T-helper 2 cell (primary cell): ENCODE measurements at places on chromosomes 7 and 10.
A peak's percentile ranks its signal among the peaks of the same experiment; 100 is the strongest.

- DNase-seq: no peak
Observed at GRCh38 chr7:132160611-132161532, 415.4 kb downstream of the PLXNA4 start.

DNA sequence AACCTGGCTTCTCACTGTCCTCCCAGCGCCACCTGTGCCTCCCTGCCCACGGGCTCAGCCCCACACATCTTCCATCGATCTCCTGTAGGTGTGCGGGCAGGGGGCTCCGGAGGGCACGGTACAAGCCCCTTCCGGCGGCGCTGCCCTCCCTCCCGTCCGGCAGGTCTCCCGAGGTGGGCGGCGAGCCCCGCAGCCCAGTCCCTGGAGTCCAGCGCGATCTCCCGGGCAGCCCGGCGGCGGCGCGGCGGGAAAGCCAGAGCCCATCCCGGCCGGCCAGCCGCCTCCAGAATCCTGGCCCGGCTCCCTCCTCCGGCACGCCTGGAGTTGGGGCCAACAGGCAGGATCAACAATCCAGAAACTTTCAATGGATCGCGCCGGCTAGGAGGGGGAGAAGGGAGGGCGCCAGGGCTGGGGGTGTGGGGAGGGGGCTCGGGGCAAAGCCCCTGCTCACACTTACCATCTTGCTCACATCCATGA lies 100.1 kb downstream of the HIP1 start:
- DNase-seq: no peak

DNA sequence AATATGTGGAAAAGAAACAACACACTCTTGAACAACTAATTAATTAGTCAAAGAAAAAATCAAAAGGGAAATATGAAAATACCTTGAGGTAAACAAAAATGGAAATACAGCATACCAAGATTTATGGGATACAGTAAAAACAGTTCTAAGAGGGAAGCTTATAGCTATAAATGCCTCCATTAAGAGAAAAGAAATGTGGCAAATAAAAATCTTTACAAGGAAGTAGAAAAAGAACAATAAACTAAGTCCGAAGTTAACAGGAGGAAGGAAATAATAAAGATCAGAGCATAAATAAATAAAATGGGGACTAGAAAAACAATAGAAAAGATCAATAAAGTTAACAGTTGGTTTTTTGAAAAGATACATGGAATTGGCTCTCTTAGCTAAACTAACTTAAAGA lies 267.8 kb upstream of the NRP1 start:
- DNase-seq: no peak

GRCh38 chr7:105185290-105186010 lies 171.4 kb downstream of the KMT2E start:
- DNase-seq: no peak

DNA sequence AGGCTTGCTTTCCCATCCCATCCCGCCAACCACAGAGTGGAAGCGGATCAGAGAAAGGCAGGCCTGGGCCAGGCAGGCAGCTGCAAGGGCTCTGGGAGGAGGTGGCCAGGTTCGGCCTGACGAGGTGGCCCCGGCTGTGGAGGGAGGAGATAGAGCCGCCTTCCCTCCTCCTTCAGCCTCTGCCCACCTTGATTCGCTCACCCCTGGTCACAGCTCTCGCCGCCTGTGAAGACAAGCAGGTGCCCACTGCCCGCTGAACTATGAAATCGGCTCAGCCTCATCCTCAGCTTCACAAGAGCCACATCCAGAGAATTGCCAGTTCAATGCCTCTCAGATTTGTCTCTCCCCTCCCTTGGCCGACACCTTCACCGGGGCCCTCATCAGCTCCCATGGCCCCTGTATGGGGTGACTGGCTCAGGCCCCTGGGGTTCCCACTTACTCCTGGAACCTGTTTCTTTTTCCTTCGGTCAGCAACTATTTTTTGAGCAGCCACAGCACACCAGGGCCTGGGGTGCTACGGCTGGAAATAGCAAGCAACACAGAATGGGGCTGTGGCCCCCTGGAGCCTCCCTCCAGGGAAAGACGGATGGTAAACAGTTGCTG lies 80.0 kb upstream of the CHST15 start:
- DNase-seq: no peak

DNA sequence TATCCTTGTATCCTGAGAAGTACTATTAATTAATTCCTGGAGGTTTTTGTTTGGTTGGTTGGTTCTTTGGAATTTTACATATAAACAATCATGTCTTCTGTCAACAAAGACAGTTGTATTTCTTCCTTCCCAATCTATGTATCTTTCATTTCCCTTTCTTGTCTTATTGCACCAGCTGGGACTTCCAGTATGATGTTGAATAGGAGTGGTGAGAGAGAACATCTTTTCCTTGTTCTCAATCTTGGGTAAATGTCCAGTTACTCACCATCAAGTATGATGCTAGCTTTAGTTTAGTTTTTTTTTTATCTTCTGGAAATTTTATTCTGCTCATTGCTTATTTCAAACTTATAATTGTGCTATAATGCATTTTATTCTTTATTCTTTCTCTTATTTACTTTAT lies 7.4 kb upstream of the PAX4 start:
- no peak for DNase-seq

GRCh38 chr7:87128861-87129267 lies 23.4 kb upstream of the DMTF1 start:
- DNase-seq: no peak

- DNase-seq: peak; percentile 16
Observed at GRCh38 chr10:62166331-62167131, 102.1 kb downstream of the RTKN2 start.

DNA sequence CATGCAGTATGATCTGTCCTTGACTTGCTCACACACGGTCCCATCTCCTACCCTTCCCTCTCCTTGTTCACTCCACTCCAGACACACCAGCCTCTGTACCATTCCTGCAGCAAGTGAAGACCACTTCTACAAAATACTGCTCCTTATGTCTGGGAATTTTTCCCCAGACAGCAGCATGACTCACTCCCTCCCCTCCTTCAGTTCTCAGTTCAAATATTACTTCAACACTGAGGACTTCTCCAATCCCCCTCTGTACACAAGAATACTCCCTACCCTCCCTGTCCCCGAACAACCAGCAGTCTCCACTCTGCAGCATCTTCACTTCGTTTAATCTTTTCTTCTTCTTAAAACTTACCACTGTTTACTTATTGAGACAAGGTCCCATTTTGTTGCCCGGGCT lies 474.0 kb downstream of the GPAM start:
- no peak for DNase-seq

GRCh38 chr10:47055386-47056246 lies 144.4 kb downstream of the PTPN20 start:
- DNase-seq: no peak

DNA sequence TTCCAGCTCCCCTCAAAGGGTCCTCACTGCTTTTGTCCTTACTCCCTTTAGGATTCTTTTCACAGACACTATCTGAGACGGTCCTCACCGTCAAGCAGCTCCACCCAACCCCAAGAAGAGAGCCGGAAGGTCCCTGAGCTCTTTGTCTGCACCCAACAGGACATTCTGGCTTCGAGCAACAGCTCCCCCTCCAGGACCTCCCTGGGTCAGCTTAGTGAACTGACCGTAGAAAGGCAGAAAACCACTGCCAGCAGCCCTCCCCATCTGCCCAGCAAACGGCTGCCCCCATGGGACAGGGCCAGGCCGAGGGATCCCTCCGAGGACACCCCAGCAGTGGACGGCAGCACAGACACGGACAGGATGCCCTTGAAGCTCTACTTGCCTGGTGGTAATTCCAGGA lies 19.9 kb downstream of the MINDY4 start:
- no peak for DNase-seq

DNA sequence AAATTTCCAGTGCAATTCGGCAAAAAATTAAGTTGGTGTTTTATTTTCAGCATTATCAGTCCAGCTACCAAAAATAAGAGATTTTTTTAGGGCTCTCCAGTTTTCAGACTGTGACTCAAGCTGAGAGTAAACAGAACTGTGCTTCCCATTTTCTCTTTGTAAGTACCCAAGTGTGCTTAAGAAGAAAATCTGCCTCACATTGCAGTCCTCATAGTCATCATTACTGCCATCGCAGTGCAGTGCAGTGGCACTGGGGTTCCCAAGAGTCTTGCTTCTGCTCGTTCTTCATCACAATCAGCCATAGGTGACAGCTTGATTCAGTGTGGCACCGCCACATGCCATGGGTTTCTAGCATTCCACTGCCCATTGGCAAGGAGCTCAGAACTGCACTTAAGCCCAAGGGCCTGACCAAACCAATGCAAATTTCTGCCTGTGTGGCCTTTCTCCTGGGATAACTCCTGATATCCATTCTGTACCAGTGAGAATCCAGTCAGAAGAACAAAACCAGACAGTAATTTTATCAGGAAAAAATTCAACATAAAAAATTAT lies 25.6 kb upstream of the ERCC6 start:
- DNase-seq: no peak

DNA sequence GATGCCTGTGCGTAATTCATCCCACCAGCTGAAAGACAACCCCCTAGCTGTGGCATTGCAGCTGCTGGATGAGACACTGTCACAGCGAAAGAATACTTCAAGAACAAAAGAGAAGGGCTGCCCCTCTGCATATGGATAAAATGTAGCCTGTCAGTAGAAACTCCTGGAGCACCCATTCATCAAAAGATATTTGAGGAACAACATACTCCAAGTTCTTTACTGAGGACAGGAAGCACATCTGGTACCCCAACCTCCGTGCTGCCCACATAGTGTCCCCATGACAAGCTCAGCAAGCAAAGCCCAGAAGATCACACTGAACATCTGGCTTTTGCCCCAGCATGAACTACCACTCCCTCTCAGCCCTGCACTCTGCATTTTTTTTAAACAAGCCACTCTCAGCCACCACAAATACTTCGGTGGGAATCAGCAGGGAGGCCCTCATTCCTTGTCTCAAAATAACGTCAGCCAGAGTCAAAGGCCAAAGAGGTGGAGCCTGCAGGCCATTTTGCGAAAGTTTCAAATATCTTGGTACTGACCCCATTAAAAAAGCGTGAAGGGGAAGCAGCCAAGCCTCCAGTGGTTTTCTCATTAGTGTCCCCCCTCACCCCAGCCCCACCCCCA lies 1.7 kb downstream of the CREB3L2 start:
- DNase-seq: no peak

GRCh38 chr10:46540412-46541016 lies 15.9 kb downstream of the GPRIN2 start:
- no peak for DNase-seq

DNA sequence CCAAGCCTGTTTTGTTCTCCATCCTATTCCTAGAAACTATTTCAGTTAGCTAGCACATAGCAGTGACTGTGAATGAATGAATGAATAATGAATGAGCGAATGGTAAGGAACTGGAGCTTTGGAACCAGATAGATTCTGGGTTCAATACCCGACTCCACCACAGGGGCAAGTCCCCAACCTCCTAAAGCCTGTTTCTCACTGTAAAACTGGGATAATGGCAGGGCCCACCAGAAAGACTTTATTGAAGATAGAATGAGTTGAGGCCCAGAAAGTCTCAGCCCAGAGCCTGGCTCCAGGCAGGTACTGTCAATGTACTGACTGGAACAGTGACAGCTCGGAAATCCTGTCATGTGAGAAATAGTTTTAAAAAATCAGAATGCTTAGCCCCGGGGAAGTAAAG lies 1.1 kb upstream of the CDH23 start:
- DNase-seq: no peak

GRCh38 chr10:92131275-92131820 lies 159.5 kb downstream of the CPEB3 start:
- no peak for DNase-seq

GRCh38 chr7:123440101-123440548 lies 94.3 kb downstream of the IQUB start:
- DNase-seq: no peak

DNA sequence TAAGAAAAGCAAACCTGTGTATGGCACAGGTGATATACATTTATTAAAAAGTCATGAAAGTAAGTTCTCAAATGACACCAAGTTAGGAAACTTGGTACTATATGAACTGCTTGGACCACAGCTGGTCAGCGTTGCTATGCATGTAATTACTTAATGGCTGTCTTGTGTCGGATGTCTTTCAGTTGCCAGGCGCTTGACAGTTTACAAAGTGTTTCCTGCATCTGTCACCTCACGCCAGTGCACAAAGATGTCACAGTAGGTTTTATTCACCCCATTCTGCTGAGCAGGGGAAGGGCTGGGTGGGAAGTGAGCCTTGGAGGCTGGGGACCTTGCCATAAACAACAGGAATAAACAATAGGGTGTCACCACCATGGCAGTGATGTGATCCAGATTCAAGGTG lies 35.8 kb downstream of the ADAM12 start:
- DNase-seq: no peak

DNA sequence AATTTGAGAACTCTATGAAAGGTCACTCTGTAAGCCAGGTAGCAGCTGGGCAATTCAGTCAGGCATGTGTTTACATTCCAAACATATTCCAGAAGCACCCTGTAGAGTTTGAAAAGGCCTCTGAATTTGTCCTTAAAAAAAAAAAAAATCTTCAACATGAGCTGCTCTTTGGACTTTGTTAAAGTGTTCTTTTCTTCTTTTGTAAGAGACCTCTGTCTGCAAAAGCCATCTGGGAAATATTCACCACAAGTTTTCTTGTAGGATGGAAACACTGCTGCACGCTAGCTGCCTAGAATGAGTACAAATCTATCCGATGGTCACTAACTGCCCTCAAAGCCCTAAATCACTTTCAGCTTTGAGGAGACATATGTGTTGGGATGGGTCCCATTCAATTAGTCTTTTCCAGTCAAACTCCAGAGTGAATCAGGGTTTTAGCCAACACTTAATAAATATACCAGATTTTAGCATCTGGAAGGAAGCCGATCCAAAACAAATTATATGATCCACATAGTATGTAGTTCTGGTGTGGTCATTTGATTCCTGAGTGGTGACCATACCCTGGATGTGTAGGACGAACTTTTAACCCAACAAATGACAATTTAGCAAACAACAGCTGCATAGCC lies 85.9 kb downstream of the CD36 start:
- no peak for DNase-seq

GRCh38 chr10:78948621-78949030 lies 120.1 kb upstream of the ZMIZ1 start:
- no peak for DNase-seq

- no peak for DNase-seq
Observed at GRCh38 chr7:117132321-117133120, 179.2 kb downstream of the ST7 start.

DNA sequence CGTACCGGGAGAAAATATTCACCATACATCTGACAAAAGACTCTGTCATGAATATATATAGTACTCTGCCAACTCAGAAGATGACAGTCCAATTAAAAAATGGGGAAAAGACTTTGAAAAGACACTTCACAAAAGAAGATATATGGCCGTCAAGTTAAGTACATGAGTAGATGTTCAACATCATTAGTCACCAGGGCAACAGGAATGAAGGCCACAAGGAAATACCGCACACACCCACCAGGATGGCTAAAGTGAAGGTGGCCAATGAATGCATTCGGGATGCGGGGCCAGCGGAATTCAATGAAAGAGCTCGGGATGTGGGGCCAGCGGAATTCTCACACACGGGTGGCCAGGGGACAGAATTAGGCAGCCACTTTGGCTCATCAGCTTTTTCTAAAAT lies 42.2 kb downstream of the MAD1L1 start:
- DNase-seq: no peak

- DNase-seq: no peak
Observed at GRCh38 chr7:66507764-66508296, 120.9 kb upstream of the KCTD7 start.

- DNase-seq: no peak
Observed at GRCh38 chr7:106462365-106462859, 177.6 kb upstream of the NAMPT start.

GRCh38 chr10:44647473-44647872 lies 262.6 kb upstream of the CXCL12 start:
- no peak for DNase-seq

- peak; percentile 96 for DNase-seq
Observed at GRCh38 chr10:6269953-6270867, 67.5 kb downstream of the PFKFB3 start.

GRCh38 chr7:112881-113280 lies 79.5 kb upstream of the FAM20C start:
- no peak for DNase-seq
